ENCODE measurements at places on chromosomes 12 and 14. TPM values are rescaled to one million over a fixed set of nuclear protein-coding genes. Genes with fewer than 3 reads are reported as not detected.

DNA sequence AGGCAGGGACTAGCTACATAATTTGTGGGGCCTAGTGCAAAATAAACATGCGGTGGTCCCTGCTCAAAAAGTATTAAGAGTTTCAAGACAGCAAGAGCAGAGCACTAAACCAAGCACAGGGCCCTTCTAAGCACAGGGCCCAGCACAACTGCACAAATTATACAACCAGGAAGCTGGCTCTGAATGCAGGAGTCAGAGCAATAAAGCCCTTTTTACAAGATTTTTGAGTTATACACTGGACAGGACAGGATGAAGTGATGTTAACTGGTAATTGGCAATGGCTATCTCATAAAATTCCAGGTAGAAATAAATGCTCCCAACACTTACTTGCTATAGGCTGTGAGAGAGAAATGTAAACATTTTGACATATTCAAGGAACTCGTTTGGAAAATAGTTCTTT lies 86.2 kb upstream of the GPHB5 start:
- DNase-seq, result no peak

DNA sequence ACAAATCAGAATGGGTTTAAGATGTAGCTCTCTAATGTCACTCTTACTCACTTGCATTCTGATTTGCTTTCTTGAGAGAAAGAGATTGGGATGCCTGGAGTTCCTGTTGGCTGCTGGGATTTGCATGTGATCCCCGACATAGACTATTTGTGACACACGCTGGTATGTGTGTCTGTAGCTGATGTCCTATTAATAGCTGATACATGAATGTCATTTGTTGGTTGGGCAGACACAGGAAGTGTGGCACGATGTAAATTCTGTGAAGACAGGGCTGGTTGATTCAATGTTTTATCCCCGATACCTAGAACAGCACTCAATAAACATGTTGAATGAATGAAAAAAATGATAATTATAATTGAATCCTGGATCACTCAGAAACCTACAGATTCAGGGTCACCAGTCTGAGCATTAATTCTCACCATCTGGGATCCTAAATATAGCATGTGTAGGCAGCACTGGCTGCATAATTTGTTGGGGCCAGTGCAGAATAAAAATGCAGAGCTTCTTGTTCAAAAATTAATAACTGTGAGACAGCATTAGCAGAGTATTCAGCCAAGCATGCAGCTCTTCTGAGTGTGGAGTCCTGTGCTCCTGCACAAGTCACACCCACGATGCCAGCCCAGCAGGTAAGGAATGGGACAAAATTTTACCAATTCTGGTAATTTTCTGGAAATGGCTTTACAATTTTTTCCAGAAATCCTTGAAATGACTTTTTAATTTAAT lies 35.5 kb upstream of the SOCS2 start:
- DNase-seq, result no peak

- no peak for DNase-seq
These were observed 37.0 kb upstream of the BAZ1A start for GRCh38 chr14:34912182-34912581.

DNA sequence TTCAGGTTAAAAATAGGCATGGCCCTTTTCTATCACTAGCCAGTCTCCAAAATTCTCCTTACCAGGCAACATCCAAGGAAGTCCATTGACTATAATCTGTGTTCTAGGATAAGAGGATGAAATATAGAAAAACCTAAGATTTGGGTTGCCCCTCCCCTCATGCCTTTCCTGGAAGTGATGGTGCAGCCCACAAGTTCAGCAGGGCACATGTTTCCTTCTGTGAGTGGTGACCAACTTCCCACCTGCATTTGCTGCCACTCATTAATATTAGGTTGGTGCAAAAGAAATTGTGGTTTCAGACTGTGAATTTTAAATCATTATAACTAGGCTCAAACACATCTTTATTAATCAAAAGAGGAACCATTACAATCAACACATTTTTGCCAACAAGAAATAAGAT lies 250.5 kb upstream of the FKBP4 start:
- no peak for DNase-seq

DNA sequence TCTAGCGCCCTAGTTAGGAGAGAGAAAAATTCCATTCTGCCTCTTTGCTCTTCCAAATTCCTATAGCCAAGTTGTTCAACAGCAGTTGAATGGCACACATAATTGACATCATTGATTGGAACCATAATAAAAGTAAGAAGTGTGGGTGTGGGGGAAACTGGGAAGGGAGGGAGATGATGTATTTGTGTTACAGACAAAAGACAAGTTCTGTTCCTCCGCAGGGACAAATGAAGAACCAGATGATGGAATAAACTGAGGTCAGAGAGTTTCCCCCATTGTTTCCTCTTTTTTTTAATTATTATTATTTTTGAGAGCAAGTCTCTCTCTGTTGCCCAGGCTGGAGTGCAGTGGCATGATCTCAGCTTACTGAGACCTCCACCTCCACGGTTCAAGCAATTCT lies 34.9 kb downstream of the GDF11 start:
- DNase-seq, result no peak

- peak; percentile 36 for DNase-seq
These were observed 155.4 kb upstream of the PDE3A start for GRCh38 chr12:20212658-20213555.

- no peak for DNase-seq
These were observed 867 bp upstream of the TDG start for GRCh38 chr12:103964805-103965204.

- DNase-seq, result no peak
These were observed 74.6 kb downstream of the CIT start for GRCh38 chr12:119802472-119802871.

GRCh38 chr12:118175823-118176447 lies 40.0 kb downstream of the PEBP1 start:
- no peak for DNase-seq

DNA sequence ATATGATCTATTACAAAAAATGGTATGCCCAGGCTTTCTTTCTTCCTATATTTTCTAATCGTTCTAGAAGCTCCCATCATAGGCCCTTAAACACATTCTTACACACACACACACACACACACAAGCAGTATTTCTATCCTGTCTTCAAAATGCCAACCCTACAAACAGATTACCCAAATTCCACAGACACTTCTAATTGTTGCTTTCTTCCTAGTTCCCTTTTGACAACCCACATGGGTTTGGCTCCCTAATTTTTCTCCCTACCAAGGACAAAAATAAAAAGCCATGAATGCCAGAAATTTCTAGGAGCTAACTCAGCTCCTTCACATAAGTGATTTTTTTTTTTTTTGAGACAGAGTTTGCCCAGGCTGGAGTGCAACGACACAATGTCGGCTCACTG lies 60.3 kb upstream of the NTF3 start:
- DNase-seq, result no peak

DNA sequence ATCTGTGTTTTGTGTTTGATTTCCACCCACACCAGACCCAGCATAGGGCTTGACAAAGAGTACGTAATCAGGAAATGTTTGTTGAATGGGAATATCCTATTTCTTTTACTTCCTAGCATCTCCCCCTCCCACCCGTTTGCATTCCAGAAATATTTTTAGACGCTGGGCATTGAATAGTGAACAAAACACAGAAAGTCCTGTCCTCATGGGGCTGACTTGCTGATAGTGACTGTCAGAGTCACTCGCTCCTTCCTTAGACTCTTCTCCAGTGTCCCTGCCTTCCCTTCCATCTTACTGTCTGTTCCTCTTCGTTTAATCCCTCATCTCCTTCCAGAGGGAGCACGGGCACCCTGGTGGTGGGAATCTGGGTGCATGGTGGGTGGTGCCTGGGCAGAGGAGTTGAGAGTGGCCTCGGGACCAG lies 53.6 kb downstream of the SLC25A47 start:
- DNase-seq, result peak; percentile 40

DNA sequence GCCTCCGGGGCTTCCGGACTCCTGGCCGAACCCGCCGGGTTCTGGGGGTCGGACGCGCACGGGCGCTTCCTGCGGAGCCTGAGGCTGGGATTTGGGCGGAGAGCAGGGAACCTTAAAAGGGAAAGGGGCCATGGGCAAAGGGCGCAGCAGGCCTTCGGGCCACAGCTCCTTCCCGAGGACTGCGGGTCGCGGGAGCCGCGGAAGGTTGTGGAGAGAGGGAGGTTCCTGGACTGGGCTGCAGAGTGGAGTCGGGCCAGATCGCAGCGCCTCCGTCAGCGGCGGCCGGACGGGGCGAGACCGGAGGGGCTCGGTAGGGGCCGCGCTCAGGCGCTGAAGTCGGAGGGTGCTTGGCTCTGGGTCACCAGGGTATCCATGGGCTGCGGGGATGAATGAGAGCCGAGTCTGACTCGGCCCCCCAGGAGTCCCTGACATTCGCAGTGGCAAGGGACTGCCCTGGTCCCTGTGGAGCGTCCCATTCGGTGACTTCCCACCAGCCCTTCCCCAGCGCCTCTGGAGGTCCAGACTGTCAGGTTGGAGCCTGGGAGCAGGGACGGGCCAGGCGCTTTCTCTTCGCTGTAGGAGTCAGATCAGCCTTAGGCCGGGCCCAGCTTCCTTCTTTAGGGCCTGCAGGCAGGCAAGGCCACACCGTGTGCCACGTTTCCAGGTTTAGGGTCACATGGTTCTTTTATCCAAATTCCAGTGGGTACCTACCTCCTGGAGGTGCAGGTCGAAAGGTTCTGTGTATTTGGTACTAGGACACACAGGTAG lies 938 bp upstream of the SLC25A29 start:
- peak; percentile 47 for DNase-seq

- DNase-seq, result no peak
These were observed 80.1 kb downstream of the CEP83 start for GRCh38 chr12:94379479-94380113.

GRCh38 chr14:99209409-99209808 lies 62.6 kb downstream of the BCL11B start:
- no peak for DNase-seq

- DNase-seq, result no peak
These were observed 31.7 kb downstream of the PRORP start for GRCh38 chr14:35154016-35154415.

DNA sequence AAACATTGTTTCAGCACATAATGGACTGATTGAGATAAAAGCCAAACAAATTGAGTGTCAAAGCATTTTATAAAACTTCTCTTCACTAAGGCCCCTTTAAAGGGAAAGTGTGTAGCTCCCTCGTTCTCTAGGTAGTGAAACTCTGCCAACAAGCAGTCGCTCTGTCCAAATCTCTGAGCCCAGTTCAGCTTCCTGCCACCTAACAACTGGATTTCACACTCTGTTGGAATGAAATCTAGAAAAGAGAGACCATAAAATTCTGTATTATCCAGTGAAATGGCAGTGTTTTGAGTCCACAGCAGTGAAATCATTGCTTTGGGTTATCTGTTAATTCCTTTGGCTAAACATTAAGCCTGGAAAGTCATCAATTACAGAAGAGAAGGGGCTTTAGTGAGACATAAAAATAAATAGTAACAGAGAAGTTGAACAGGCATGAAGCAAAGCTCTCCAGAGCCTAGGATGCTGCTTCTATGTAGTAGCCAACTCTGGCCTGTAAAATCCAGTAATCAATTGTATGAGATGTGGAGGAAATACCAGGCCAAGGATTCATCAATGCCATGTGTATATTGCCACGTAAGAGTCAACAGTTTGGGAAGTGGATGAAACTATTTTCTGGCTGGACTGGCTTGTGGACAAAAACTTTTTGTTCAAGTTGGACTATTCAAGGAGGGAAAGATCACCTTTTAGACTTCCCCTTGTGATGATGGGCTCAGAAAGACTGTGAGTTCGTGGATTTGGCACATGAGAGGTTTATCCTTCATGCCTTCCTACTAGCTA lies 122.5 kb downstream of the WIF1 start:
- no peak for DNase-seq

DNA sequence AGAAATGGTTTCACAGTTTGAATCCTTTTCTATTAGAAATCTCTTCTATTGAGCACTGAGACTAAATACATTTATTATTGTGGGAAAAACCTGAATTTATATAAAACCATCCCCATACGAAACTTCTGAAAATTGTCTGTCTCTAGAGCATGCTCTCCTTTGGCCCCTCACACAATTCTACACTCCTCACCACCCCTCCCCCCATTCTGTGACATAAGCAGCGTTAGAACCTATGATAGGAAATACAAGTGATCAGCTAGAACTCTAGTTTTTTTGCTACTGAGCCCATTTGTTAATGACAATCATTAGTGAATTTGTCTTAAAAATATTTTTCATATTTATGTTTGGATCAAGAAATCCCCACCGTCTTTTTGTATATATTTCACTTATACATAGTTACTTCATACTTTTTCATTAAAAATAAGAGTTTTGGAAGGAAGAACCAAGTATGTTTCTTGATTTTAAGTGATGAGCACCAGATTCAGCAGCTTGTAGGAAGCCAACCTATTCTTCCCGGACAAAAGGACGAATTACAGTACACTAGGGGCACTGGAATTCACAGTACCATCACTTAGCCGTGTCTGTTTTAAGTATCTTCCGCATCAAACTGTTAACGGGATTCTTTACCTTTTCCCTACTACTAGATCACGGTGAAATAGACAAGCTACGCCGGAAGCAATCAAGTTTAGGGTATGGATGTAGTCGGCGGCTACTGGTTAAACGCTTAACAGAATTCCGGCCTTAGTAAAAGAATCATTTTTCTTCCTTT lies 724 bp downstream of the GTSF1 start:
- no peak for DNase-seq

Gene KIF5A
- total RNA-seq, result 0.46 TPM

Gene BMP4
- total RNA-seq, result 101 TPM

Gene GLIPR1L1
- not detected for total RNA-seq

Gene RNASE7
- not detected for total RNA-seq

Gene LAG3
- total RNA-seq, result 7.6 TPM

Gene RDH5
- 4.4 TPM for total RNA-seq

Gene KRT2
- not detected for total RNA-seq

Gene PMEL
- 136 TPM for total RNA-seq

Gene COQ5
- total RNA-seq, result 27.2 TPM

Gene TAS2R9
- not detected for total RNA-seq

Gene KRT82
- total RNA-seq, result not detected

Gene MIP
- 0.10 TPM for total RNA-seq

Gene IGFBP6
- 21.1 TPM for total RNA-seq

Gene FAM181A
- not detected for total RNA-seq

Gene PPP1R1A
- total RNA-seq, result 1.3 TPM

Gene GPR135
- 1.5 TPM for total RNA-seq

Gene SLC39A5
- total RNA-seq, result not detected

Measured in endothelial cell (in vitro differentiated cells).